ENCODE measurements at places on chromosomes 1 and 21.

DNA sequence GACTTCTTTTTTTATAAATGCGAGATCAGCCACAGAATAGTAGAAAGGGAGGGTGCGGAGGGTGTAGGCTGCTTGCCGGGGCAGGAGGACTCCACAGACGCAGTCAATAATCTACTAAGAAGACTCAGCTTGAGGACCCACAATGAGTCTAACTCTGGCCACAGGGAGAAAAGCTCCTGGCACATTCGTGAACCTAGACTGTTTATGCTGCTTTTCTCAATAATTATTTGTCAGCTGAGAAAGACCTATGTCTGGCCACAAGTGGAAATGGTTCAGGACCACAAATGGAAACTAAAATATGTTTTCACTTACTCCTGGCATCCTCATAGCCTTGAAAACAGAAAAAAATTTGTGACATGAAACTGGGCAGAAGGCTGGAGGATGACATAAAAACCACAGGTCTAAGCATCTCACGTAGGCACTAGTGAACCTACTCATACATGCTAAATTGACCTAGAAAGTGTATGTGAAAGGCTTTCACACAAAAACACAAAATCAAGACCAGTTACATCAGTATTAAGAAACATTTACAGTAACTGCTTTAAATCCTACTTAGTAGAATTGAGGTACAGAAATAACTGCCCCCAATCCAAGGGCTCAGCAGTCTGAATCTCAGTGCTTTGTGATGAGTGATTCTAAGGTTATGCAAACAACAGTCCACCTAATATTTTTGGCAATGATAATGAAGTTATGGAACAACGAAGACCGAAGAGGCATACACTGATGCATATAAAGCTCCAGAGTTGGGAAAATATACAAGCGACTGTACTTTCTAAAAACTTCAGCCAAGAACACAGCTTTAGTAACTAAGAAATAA is 159.5 kb downstream of the SLC45A1 start:
- no peak for DNase-seq

- no peak for DNase-seq
Measured at GRCh38 chr21:41821081-41821755, 54.4 kb upstream of the RIPK4 start.

DNA sequence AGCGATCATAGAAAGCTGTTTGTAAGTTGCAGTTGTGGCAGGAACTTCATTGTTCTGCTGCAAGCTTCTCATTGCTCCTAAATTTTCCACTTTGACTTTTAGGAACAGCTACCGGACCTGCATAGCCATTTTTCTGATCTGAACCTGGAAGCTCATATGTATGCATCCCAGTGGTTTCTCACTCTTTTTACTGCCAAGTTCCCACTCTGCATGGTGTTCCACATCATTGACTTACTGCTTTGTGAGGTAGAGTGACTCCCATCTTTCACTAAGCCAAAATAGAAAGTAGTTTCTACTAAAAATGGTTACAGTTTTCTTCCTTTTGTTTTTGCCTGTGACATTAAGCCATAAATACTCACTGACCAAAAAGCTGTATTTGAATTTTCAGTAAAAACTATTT is 254.2 kb downstream of the GPR52 start:
- DNase-seq = no peak

GRCh38 chr1:26529405-26529654 is 231 bp upstream of the RPS6KA1 start:
- no peak for DNase-seq

DNA sequence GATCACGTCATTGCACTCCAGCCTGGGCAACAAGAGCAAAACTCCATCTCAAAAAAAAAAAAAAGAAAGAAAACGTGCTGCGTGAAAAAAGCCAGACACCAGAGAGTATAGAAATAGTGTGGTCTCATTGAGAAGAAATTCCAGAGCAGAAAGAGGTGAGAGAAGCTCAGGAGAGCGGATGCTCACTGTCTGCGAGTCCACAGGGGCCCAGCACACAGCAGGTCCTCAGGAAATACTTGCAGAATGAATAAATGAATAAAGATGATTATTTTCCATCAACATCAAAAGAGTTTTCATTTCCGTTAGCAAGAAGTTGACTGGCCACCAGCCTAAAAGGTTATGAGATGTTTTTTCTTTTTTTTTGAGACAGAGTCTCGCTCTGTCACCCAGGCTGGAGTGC is 14.4 kb downstream of the CASP9 start:
- DNase-seq = no peak

DNA sequence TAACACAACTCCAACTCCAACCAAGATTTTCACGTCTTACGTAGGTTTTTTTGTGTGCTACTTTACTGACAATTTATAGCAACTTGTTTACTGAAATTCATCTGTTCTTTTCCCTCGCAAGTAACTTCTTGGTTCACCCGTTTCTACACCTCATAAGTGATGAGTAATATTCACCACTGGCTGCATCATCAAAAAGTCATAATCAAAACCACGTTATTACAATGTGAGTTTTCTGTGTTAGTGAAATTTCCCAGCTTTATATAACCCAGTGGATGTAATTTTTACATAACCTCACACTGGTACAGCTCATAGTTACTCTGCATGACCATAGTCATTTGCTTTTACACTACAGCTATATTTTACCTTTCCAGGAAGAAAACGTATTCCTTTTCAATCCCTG is 401.1 kb upstream of the LYPLAL1 start:
- no peak for DNase-seq

DNA sequence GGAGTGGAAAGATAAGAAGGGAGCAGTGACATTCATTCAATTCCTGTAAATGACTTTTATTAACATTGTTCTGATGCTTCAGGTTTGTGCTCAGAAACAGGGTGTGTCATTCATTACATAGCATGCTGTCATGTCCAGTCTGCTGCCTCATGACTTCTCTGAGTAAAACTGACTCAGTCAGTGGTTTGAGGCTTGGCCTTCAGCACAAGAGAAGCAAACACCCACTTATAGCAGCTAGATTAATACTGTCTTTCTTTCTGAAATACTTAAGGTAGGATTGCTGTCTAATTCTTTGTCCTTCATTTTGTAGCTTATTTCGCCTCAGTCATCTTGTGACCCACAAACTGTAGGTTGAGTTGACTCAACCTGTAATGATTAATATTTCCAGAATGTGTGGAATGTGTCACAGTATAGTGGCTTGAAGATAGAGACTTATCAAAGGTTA is 32.9 kb downstream of the RASAL2 start:
- DNase-seq = no peak
